ENCODE measurements at places on chromosomes 1 and 21. TPM values are rescaled to one million over a fixed set of nuclear protein-coding genes. Genes with fewer than 3 reads are reported as not detected.

DNA sequence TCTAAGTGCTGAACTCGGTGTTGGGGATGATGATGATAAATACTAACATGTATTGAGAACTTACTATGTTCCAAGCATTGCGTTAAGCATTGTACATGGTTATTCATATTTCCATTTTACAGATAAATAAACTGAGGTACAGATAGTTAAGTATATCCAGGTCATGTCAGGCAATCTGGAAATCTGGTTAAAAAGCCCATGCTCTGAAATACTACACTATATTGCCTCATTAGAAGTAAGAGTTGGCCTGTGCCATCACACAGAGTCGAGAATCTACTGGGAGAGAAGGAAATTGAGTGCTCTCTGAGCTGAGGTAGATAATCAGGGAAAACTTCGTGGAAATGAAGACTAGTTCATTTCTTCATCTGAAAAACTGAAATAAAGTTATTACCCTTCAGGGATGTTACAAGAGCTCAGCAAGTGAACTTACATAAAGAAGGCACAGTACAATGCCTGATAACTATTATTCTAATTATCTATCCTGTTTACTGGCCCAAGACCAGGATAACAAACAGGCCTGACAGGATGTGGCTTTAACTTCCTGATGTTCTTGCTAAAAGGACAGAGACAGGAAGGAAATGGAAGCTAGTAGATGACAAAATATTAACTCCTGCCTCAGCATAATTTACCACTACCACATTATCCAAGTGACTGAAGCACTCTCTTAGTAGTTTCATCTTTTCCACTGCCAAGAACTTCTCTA lies 85.6 kb downstream of the EPS15 start:
- no peak for DNase-seq

The LGR6 gene
- 0.71 TPM for polyA plus RNA-seq

DNA sequence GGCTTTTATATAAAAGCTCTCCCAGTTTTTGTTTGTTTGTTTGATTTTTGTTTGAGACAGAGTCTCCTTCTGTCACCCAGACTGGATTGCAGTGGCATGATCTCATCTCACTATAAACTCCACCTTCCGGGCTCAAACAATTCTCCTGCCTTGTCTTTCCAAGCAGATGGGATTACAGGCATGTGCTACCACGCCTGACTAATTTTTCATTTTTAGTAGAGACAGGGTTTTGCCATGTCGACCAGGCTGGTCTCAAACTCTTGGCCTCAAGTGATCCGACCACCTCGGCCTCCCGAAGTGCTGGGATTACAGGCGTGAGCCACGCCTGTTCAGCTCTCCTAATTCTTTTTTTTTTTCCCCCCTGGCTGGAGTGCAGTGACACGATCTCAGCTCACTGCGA lies 4.4 kb downstream of the PCAT6 start:
- DNase-seq, result no peak

The ASH1L gene
- 50.4 TPM for polyA plus RNA-seq

GRCh38 chr1:55313903-55314302 lies 98.7 kb upstream of the USP24 start:
- DNase-seq, result no peak

The RSRP1 gene
- 276 TPM for polyA plus RNA-seq

- no peak for DNase-seq
These were observed 365.9 kb downstream of the TGFB2 start for GRCh38 chr1:218711001-218711400.

The EIF2D gene
- polyA plus RNA-seq, result 80.7 TPM

DNA sequence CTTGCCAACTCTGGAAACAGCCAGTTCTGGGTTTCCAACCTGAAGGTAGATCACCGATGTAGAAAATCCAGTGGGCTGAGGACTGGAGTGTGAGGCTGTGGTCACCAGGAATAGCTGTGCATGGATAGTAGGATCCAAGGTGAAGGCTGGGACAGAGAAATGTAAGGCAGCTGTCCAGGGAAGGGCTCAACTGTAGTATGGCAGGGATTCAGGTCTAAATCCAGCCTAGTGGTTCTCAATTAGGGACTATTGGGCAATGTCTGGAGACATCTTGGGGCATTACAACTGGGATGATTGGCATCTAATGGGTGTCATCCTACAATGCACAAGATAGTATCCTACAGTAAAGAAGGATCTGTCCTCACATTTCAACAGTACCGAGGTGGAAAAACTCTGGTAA lies 67.7 kb upstream of the RUNX1 start:
- no peak for DNase-seq

The RGS1 gene
- 3.0 TPM for polyA plus RNA-seq

The RGSL1 gene
- not detected for polyA plus RNA-seq

The FAM110D gene
- 1.3 TPM for polyA plus RNA-seq

- DNase-seq, result no peak
These were observed 25.6 kb downstream of the MATN1 start for GRCh38 chr1:30697571-30698376.

DNA sequence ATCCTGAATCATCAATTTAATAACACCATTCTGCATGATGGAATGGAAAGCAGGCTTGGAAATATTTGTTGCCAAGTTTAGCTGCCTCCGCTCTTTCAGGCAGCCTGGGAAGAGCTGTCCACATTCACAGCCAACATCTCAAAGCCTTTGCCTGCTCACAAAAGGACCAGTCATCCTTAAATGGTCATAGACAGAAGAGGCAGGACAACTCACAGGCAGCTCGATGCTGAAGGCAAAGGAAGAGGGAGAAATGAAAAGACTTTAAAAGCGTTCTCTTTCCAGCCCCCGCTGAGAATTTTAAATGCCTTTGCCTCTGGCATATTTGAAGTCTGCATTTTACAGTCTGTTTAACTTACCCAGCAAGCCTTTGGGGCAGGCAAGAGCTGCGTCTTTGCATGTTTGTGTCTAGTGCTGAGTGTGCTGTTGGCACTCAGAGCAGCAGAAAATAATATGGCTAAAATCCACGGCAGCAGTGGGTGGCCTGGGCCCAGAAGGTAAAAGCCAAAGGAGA lies 68.9 kb downstream of the NMNAT2 start:
- no peak for DNase-seq

DNA sequence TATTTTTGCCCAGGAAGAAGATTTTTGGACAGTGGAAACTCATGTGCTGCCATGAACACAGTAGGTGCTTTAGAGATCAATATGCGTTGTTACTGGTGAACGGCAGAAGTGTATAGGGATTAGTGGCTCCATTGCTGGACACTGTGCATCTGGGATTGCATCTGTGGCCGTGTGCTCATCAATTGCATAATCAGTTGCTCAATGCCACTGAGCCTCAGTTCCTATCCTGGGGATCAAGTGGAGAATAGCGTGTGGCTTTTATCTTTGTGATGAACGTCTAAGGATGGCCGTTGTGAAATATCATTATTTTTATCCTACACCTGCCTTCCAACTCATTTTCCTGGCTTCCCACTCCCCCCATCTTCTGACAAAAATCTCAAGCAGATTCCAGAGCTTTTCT lies 5.4 kb downstream of the TNN start:
- DNase-seq, result no peak

The FCRL5 gene
- polyA plus RNA-seq, result 0.14 TPM

The CNR2 gene
- 0.09 TPM for polyA plus RNA-seq

The GIPC2 gene
- polyA plus RNA-seq, result 18.5 TPM

- peak; percentile 75 for DNase-seq
These were observed 412.2 kb downstream of the KIF26B start for GRCh38 chr1:245566952-245567351.

DNA sequence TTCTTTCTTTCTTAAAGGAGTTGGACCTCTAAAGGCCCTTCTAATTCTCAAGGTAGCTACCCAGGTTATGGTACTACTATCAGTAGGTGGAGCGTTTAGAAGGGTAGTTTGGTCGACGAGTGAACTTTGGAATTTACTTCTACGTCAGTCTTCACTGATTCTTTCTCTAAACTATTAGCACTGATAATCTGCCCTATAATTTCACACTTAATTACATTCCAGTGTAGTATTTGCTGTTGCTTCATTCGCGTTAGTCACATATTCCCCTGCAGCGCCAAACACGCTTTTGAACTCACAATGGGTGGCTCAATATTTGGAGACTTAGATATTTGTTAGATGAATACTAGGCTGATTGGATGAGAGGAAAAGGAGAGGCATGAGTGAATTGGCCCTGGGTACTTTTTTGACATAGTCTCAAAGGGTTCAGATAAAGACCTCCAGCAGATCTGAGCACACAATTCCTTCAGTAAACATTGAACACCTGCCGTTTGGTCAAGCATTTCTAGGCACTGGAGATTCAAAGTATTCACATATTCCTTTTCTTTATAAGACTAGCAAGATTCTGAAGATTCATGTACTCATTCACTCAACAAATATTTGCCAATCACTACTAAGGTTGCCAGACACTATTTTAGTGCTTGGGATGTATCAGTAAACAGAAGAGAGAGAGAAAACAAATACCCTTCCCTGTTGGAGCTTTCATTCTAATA lies 929 bp upstream of the FOXJ3 start:
- DNase-seq, result peak; percentile 48

DNA sequence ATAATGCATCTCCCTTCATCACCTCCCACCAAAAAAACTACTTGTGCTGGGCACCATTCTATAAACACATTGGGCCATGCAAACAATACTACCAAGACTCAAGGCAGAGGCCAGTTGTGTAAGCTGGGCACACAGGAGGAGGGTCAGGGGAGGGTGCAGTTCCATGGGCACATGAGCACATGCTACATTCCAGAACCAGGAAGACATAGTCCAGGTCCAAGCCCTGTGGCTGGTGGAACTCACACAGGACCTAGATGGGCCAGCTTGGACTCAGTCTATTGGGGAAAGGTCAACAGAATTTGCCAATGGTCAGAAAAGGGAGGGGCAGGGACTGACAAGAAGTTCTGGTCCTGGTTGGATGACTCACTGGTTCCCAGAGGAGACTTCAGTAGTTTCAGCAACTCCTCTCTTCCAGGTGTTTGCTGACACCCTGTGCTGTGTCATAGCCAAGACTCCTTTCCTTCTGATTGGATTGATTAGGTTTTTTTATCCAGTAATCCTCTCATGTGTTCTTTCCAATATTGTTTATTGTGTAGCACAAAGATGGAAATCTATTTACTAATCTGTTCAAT lies 249.7 kb downstream of the C1orf94 start:
- no peak for DNase-seq

GRCh38 chr1:248807067-248807737 lies 18.5 kb downstream of the SH3BP5L start:
- no peak for DNase-seq

- DNase-seq, result no peak
These were observed 57.9 kb upstream of the S1PR1 start for GRCh38 chr1:101178688-101179491.

The S100A2 gene
- 6.0 TPM for polyA plus RNA-seq

The CLDN14 gene
- 2.5 TPM for polyA plus RNA-seq

The GNG4 gene
- 3.2 TPM for polyA plus RNA-seq

DNA sequence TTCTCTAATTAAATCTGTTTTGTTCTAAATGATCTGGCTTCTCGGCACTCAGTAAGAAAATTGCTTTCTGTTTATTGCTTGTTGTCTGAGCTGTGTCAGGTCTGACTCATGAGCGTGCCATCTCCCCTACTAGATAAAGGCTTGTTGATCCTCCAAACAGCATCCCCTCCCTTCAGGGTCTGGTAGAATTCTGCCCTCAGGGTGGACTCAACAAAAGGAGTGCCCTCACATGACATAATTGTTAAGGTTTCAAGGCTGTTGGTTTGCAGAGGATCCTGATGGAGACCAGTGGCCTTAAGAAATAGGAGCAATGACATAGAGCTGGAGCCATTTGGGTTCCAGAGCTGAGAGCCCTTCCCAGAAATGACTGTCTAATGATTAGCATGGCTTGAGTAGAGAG lies 36.0 kb upstream of the ATP2B4 start:
- no peak for DNase-seq

The AGO4 gene
- 30.3 TPM for polyA plus RNA-seq

GRCh38 chr1:164333387-164333786 lies 225.6 kb upstream of the PBX1 start:
- DNase-seq, result no peak

The FAM3B gene
- 17.2 TPM for polyA plus RNA-seq

The KRTAP26-1 gene
- polyA plus RNA-seq, result not detected

The L1TD1 gene
- polyA plus RNA-seq, result 7.2 TPM

GRCh38 chr1:155971910-155972809 lies 6.2 kb downstream of the ARHGEF2 start:
- DNase-seq, result no peak

GRCh38 chr1:147201276-147201675 lies 23.9 kb downstream of the FMO5 start:
- DNase-seq, result no peak

DNA sequence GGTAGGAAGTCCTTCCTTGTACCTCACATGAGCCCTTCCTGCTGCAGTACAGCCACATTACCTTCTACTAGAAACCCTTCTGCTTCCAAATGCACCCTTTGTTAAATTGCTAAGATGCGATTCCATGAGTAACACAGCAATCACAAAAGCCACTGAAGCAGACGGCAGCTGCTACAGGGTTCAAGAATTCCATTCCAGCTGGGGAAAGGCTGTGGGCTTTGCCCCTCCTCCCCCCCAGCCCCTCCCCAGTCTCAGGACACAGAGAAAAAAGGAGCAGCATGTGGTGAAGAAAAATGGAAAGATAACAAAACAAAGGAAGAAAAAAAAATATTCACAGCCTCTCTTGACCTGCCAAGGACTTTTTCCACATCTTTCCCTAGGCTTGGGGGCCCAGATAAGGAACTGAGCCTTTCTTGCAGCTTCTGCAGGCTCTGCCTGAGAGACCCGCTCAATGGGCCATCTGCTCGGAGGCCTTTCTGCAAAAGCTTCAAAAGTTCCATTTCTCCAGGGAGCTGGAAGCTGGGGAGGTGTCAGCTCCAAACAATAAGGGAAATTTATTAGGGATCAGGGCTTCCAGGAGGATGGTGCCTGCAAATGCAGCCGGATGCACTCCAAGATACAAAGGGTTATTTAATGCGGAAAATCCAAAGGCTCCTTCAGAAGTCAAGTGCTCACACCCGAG lies 72.1 kb downstream of the SYT2 start:
- DNase-seq, result no peak

The FOXD2 gene
- polyA plus RNA-seq, result 9.5 TPM

- DNase-seq, result peak; percentile 23
These were observed 823 bp upstream of the PRKAA2 start for GRCh38 chr1:56644064-56644918.

DNA sequence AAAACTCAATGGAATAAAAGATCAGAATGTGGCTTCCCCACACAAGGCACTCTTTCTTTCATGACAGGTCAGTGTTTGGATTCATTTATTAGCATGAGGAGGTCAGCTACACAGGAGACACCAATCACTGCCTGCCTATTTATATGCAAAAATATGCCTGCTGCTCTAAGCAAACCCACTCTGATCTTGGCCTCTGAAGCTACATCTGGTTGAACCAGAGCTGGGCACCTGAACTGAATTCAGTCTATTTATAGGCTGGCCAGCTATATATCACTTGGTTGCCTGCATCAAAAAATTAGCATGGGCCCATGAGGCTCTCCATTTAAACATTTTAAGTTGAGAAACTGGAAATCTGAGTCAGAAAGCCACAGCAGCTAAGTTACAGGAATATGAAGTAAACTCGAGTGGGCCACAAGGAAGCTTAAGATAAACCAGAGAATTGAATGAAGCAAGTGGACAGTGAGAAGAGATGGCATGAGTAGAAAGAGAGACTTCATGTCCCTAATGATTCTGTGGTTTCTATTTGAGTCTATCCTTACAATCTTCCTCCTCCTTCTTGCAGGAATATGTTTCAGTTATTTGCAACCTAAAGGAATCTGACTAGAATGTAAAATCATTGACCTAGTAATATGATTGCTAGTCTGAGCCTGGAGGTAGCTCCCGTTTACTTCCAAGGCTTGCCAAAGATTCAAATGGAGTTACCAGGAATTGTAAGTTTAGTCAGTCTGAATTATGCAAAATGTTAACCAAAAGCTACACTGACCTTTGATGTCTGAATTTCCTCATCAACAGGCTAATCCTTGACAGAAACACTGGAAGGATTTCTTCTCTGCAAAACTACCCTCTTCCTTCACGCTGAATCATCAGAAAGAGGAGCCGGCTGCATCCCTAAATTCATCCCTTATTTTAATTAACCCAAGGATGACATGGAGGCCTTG lies 17.7 kb downstream of the DDAH1 start:
- DNase-seq, result no peak

The DNAJC28 gene
- polyA plus RNA-seq, result 6.1 TPM

The CA14 gene
- polyA plus RNA-seq, result 7.5 TPM

Measured in left renal cortex interstitium (tissue), 4 donors.